Coronary artery (tissue), 2 donors: ENCODE measurements at places on chromosomes 7 and 10.

GRCh38 chr10:82378146-82378545 lies 503.2 kb downstream of the NRG3 start:
- no peak for DNase-seq

- no peak for DNase-seq
Measured at GRCh38 chr7:89926701-89927100, 227.6 kb upstream of the STEAP1 start.

DNA sequence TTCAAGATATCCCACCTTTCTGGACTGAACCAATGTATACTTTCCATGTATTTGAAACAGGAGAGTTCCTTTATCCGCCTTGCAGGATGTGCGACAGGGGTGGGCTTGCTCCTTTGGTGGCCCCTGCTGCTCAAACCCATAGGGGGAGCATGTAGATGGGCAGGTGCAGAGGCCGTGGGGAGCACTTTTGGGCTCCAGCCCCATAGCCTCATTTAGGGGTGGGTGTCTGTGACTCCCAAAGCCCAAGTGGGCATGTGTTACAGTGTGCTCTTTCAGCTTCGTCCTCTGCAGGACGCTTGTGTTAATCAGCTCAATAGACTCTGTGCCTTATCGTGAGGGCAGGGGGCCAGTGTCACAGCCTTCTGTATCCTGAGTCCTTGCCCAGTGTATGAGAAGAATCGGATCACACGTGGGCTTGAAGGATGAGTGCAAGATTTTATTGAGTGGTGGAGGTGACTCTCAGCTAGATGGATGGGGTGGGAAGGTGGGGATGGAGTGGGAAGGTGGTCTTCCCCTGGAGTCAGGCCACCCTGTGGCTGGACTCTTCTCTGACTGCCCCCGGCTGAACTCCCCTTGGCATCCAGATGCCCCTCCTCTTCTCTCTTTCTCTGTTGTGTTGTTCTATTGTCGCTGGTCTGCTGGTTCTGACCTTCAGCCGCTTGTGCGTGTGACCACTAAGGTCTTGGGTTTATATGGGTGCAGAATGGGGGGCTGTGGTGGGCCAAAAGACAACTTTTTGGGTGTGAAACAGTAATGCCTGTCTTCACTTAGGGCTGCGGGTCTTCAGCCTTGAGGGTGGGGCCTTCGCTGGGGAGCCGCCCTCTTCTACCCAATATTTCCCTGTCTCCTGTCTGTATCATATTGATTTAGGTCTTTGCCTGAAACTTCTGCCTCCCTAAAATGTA lies 262.2 kb downstream of the GLRX3 start:
- DNase-seq, result peak; percentile 56

DNA sequence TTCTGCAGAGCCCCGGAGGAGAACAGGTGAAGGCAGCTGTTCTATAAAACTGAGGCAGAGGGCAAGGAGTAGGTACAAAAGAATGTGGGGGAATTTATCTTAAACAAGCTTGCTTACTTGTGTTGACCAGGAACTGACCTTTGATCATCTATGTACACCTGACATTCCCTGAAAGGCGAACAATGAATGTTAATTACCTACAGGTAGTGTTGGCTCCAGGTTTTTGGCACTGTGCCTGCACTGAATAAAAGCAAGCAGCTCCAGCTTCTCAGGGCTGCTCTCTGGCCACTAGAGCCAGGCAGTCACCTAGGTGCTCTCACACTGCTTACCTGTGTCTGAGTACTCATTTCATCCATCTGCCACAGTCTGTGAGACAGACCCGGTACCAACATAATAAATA lies 87.0 kb downstream of the RAPGEF5 start:
- no peak for DNase-seq

DNA sequence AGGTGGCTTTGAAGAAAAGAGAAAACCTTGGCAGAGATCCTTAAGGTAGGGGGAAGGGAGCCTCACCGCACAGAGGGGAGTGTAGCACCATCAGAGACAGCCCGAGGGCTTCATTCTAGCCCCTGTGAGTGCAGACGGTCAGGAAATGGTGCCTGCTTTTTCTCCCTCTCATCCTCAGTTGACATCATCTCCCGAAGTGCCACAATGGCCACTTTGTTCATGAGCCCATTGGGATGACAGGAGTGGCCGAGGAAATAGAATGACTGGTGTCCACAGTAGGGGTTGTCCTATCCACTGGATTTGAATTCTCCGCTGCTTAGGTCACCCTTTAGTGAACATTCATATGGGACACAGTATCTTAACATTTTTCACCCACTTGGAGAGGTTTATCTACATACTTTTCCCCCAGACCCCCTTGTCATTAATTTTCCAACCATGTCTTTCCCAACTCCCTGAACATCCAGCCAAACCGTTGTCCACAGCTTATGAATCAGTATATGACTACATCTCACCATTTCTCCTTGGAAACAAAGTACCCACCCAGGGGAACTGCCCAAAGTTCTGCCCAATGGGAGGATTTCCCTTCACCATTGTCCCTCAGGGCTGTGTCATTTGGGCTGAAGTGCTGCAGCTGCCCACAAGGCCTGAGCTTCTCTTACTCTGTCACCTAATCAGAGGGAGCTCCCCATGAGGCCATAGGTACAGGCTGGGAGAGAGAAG lies 108.8 kb downstream of the ADCY1 start:
- DNase-seq, result peak; percentile 59

- no peak for DNase-seq
Measured at GRCh38 chr10:11178606-11179515, 161.2 kb downstream of the CELF2 start.

DNA sequence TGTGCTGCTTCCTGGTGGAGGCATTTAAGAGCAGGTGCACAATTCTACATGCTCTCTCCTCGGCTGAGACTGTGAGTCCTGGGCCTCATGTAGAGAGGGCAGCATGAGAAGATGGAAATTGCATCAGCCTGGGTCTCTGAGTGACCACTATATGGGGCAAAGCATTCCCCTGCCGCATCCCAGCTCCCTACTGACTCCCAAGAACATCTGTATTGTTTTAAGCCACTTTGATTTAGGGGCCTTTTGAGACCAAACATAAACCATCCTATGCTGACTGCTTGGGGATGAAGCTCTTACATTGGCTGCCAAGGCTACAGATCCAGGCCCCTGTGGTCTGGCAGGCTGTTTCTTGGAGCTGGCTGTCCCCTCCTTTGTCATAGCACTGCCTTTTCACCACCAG lies 101.3 kb upstream of the TBX20 start:
- DNase-seq, result peak; percentile 28

DNA sequence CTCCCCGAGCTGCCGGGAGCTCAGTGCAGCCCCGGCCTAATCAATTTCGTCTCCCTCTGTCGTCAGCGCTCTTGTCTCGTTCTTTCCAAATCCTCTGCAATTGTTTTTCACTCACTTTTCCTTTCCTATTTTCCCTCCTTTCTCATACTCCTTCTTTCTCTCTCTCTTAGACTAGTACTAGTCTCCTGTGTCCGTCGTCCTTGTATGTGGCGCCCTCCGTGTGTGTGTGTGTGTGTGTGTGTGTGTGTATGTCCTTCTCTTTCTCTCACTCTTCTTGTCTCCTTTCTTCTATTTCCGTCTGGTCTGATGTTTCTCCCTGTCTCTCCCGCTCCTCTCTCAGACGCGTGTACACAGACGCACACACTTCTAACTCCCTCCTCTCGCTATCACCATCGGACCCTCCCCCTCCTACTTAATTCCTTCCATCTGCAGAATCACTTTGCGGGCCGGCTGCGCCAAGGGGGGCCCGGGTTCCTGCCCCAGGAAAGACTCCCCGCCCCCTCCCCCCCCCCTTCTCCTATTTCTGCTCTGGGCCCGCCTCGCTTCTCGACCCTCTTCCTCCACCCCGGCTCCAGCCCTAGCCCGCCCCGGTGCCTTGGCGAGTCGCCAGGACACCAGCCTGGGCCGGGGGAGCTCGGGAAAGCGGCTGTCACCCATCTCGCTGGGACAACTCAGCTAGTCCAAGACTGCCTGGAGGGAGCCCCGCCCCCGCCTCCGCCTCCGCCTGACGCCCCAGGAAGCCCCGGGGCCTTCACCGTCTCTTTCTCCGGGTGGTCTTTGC lies 743 bp upstream of the ZCCHC24 start:
- DNase-seq, result peak; percentile 90

DNA sequence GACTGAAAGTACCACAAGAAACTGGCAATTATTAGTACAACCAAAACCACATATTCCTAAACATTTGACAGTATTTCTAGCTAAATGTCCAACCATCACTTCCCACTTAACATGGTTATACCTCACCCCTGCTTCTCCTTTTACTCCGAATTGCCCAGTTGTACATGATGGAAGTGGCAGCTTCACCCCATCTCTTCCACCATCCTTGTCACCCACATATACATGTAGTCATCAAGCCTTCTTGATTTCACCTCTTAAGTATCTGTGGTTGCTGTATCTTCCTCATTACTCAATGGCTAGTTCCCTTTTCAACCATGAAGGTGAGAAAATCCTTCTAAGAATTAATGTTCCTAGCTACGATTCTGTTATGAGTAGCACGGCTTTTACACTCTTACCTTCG lies 388.2 kb downstream of the CALN1 start:
- DNase-seq, result no peak

DNA sequence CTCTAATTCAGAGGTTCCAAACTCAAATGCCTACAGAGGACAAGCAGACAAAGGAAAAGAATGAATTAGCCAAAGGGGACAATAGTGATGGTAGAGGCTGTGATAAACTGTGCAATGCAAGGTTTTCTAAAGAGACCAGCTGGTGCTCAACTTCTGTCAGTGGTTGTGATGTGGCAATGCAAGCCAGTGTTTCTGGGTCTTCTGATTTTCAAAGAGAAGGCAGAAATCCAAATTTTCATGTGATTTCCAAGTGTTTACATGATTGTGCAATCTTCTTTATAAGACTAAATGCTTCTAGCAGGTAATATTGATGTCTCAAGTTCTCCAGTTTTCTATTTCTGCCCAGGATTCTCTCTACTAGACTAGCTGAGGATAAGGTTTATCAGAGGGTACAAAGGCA lies 135.9 kb downstream of the PCDH15 start:
- DNase-seq, result no peak

DNA sequence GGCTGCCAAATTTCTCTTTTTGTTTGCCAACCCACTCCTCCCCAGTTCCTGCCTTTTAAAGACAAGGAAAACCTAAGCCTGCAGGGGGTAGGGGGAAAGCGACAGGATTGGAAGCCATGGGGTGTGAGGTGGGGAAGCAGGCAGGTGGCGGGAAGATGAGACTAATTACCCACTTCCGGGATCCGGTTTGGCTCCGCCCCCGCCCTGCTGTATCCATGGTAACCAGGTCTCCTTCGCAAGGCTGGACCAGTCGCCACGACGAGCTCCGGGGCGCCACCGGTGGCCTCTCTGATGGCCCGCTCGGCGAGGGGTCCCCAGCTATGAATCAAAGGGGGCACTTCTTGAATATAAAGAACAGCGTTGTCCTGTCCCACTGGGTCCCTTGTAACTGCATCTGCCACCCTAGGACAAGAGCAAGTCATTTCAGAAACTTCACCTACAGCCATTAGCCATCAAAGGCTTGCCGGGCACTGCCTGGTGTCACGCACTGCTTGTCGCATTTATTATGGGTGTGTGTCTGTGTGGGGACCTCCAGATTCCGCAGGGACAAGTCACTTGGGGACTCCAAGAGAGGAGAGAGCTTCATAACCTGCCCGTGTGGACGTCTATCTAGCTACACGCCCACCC lies 55.4 kb upstream of the LMTK2 start:
- no peak for DNase-seq

DNA sequence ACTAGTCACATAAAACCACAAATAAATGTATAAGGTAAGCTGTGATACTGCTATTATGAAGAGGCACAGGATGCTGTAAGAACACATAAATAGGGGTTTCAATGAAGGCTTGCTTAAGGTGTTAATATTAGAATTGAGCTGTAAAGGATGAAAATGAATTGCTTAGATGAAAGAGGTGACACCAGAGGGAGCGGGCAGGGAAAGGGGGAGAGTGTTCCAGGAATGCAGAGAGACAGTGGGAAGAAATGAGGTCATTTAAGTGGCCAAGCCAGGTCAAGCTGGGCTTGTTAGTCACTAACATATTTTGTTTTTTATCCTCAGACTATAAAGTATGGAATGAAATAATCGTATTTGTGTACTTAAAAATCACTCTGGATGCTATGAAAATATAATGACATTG lies 193.5 kb downstream of the NRG3 start:
- no peak for DNase-seq

DNA sequence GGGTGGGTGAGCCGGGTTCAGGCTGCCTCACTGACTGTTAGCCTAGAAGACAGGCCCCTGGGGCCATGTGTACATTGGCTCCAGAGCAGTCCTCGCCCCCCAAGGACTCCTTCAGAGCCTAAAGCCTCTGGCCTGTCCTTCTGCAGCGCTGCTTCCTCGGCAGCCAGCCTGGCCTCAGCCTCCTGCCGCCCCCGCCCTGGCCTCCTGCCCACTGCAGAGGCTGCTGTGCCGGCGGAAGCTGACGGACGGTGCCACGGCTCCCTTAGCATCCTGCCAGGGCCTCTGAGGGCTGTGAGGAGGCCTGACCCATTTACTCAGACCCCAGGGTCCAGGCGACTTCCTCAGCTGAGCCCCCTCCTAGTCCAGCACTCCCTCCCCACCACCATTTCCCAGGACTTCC lies 4.9 kb downstream of the SRRM3 start:
- DNase-seq, result no peak

DNA sequence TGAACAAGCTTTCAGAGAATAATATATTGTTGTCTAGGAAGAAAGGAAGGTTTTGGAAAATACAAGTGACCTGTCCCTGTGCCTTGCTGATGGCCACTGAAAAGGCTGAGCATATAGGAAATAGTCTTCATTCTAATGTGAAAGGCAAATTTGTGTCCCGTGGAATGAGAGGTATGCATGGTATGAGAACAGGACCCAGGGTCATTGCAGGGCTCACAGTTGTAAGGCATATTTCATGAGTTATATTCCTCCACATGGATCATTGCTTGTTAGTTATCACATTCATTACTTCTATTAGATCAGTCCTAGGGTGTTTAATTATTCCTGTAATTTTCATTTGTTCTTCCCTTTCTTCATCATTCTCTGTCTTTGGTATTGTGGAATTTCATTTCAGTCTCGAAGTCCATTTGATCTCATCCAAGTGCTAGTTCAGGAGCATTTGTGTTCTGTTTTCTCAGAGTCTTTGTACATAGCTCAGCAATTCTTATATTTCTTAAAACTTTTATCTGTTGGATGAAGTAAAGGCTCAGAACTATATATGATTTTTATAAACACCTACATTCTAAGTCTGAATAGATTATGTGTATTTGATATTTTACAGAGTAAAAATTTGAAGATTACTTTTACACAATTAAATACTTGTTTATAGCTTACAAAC lies 39.4 kb upstream of the ARHGAP21 start:
- no peak for DNase-seq

GRCh38 chr7:460374-461116 lies 59.1 kb downstream of the PDGFA start:
- DNase-seq, result no peak
